ENCODE measurements at places on chromosomes 1 and 21.

DNA sequence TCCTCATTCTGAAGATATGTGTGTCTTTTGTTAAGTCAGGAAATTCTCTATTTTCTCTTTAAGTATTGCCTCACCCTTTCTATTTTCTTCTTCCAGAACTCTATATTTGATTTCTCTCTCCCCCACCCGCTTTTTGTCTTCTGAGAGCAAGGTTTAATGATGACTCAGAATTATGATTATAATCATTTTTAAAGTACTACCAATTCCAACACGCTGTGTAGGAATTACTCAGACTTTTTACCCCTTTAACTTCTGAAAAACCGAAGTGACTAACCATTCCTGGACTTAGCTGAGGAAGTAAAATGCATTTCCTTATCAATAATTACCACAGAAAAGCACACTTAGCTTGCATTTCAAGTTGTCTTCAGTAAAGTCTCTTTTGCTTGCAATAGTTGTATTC is 20.8 kb upstream of the SCYL3 start:
- peak; percentile 75 for DNase-seq

- peak; percentile 34 for DNase-seq
Observed at GRCh38 chr1:203526572-203526971, 32.6 kb downstream of the OPTC start.

GRCh38 chr1:24904731-24905354 is 25.2 kb downstream of the RUNX3 start:
- DNase-seq: no peak

GRCh38 chr1:29324771-29325351 is 88.5 kb downstream of the PTPRU start:
- DNase-seq: no peak

- peak; percentile 49 for DNase-seq
Observed at GRCh38 chr1:71668065-71668464, 587.2 kb upstream of the ZRANB2 start.

- no peak for DNase-seq
Observed at GRCh38 chr21:45572783-45573451, 30.7 kb upstream of the SLC19A1 start.

GRCh38 chr1:218312509-218312908 is 27.4 kb downstream of the RRP15 start:
- DNase-seq: peak; percentile 76

DNA sequence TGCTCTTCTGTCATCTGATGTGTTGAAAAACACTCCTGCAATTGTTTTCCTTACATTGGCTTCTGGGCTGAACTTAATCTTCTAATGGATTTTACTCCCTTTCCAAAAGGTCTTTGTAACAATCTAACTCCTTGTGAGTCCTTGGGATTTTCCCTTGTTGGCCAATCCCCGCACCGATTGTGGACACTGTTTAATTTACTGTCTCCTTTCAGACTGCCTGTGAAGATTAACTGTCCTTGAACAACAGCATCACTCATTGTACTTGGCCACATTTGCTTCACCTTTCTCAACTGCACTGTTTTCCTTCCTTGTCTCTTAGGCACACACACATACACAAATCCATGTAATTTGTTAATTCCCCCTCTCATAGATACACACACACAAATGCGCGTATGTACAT is 120.4 kb downstream of the SPATA46 start:
- no peak for DNase-seq

DNA sequence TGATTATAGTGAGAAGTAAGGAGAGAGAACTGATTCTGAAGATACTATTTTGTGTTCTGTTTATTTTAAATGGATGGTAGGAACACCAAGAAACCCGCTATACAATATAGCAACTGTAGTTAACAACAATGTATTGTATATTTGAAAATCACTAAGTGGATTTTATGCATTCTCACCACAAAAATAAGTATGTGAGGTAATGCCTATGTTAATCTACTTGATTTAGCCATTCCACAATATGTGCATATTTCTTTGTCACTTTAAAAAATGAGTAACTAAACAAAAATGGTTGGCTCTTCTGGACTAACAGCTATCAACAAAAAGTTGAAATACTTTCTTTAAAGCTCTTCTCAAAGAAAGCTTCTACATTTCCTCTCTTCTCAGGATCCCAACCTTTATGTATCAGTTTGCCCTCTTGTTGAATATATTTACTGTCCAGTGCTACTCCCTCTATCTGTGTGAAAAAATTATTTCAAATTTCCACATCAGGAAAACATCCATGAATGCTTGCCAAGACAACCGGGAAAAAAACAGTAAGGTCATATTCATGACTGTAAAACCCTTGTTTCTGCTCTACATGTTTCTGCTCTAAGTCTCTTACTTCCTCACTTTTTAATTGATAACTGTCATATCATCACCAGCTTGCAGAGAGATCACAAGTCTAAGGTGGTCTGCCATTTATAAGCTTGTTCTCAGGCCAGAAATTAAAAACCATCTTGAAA is 27.0 kb downstream of the CLCA4 start:
- DNase-seq: peak; percentile 11

DNA sequence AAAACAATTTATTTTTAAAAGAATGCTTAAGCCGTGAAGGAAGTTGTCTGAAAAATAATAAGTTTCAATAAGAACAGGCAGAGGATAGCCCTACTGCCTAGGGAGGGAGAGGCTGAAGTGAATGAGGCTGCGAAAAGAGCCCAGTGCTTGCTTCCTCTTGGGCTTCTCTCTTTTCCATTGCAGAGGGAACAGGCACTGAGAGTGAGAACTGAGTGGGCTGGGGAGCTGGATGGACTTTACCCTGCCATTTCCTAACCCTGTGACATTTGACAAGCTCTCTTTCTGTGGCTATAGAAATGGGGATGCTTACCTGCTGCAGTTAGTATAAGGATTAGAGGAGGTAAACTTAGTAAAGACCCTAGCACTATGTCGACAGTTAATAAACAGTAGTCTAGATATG is 30.0 kb downstream of the TENT5C start:
- no peak for DNase-seq

- no peak for DNase-seq
Observed at GRCh38 chr21:25589887-25590286, 17.4 kb downstream of the MRPL39 start.
